Amniotic epithelial cell (primary cell): ENCODE measurements at places on chromosomes 16 and 17.

DNA sequence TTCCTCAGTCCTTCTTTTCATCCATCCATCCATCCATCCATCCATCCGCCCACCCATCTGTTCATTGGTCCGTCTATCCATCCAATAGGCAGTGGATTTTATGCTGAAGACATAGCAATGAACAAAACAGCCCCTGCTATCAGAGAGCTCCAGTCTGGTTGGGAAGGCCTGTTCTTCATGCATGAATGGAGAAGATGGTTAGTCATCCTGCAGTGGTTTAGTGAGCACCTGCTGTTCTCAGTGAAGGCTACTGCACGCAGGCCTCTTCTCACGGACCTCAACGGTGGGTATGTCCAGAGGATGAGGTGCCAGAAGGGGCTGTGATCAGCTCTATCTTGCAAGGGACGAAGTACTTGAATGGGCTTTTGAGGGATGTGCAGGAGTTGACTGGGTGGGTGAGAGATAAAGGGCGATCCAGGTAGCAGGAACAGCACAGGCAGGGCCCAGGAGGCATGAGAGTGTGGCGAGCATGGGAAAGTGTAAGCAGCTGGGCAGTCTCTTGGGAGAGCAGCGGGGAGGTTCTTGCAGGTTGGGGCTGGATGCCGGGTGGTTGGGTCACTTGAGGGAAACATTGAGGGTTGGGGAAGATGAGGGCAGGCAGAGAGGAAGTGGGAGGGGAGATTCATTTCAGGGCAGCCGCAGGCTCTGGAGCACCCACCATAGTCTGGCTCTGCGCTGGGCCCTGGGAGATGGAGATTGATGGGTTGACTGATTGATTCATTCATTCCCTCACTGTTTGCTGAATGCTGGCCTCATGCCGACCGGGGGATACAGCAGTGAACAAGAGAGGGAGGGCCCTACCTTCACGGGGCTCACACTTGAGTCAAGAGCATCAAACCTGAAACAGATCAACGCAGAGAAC lies 115.0 kb upstream of the CIBAR2 start:
- no peak for DNase-seq

GRCh38 chr17:70168977-70169708 lies at the start of gene KCNJ2:
TSS of gene KCNJ2 (plus strand) at chr17:70169532. CDS start at chr17:70175040, 5,508 bp downstream.
- DNase-seq = peak; percentile 52

DNA sequence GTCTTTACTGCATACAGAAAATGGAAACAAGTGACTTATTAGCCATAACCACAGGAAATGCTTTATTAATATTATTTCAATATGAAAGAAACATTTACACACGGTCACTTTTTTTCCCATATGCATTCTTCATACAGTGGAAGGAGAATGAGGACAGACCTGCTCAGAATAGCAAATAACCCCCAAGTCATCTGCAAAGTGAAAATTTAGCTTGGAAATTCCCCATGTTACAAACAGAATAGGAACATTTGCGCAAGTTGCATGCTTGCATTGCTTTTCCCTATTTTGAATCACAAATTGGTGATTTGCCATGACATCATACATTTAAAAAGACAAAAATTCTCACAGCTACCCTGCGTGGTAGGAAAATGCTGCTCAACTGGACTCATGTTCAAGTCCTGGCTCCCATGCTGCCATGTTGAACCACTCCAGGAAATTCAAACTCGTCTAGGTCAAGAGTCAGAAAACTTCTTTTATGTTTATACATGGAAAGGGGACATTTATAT lies 102.0 kb downstream of the GP2 start:
- no peak for DNase-seq

GRCh38 chr17:27565874-27566670 lies 64.9 kb upstream of the LGALS9 start:
- no peak for DNase-seq

GRCh38 chr17:21388066-21388465 lies 11.9 kb downstream of the KCNJ12 start:
- no peak for DNase-seq

DNA sequence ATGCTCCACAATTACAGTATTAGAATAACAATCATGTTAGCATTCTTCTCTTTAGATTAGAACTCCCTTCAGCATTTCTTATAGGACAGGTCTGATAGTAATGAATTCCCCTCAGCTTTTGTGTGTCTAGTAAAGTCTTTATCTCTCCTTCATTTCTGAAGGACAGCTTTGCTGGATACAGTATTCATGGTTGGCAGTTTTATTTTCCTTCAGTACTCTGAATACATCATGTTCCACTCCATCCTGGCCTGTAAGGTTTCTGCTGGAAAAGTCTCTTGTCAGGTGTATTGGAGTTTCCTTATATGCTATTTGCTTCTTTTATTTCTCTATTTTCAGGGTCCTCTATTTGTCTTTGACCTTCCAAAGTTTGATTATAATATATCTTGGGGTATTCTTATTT lies 4.0 kb upstream of the ABCA10 start:
- peak; percentile 14 for DNase-seq
